ENCODE measurements at places on chromosomes 13 and 19.

DNA sequence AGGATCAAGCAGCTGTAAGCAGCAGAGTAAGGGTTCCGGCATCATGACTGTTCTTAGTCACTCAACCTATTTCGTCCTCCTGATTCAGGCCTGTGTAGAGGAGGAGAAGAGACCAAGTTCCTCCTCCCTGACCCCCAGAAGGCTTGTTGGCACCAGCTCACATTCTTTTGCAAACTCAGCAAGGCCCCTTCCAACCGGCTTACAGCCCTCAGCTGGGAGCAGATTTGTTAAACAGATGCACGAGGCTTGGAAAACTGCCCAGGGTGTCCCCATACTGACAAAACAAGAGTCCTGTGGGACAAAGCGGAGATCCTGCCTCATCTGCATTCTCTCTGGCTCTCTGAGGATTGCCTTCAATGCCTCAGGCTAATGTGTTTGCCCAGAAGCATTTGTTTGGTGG is 113.2 kb upstream of the SOX21 start:
- DNase-seq, result peak; percentile 14

DNA sequence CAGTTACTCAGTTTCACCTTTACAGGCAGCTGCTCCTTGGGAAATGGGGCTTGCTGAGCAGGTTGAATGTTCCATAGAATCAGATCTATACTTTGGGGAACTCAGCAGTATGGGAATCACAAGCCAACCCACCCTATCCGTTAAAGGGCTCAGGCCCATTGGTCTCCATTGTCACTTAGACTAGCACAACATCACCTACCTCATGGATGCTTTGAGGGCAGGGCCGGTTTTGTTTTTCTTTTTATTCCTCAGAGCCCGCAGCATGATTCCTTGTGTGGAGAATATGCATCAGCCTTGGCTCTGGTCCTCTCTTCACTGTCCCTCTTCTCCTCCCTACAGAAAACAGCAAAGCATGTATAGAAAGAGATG is 48.0 kb downstream of the LRCH1 start:
- DNase-seq, result no peak

GRCh38 chr13:46903748-46904147 is 6.9 kb upstream of the HTR2A start:
- no peak for DNase-seq

- no peak for DNase-seq
These were observed 43.2 kb downstream of the SUGT1 start for GRCh38 chr13:52695856-52696255.

DNA sequence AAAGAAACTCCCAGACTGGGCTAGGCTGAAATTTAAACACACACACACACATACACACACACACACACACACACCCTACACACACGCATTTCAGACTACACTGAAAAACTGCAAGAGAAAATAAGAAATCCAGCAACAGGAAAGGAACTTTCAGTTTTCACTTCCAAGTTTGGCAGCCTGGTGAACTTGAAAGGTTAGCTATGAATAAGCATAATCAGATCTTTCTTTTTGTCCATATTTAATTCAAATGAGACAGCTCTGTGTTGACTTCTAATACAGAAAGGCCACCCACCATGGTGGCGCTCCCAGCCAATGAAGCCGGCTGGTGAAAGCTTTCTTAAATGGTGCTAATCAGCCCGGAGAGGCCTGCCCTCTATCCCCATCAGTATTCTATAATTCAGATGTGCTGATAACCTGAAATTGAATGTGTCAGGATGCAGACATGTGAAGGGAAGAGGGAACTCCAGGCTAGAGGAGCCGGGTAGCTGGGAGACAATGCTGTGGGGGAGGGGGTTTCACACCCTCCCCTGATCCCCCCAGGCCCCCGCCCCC is 108.3 kb upstream of the ZNF536 start:
- no peak for DNase-seq

- no peak for DNase-seq
These were observed 16.6 kb downstream of the SIGLEC8 start for GRCh38 chr19:51441410-51442390.

- no peak for DNase-seq
These were observed 10.2 kb downstream of the PPP2R1A start for GRCh38 chr19:52200044-52200443.

GRCh38 chr19:16290692-16291091 is 33.9 kb upstream of the KLF2 start:
- DNase-seq, result no peak

DNA sequence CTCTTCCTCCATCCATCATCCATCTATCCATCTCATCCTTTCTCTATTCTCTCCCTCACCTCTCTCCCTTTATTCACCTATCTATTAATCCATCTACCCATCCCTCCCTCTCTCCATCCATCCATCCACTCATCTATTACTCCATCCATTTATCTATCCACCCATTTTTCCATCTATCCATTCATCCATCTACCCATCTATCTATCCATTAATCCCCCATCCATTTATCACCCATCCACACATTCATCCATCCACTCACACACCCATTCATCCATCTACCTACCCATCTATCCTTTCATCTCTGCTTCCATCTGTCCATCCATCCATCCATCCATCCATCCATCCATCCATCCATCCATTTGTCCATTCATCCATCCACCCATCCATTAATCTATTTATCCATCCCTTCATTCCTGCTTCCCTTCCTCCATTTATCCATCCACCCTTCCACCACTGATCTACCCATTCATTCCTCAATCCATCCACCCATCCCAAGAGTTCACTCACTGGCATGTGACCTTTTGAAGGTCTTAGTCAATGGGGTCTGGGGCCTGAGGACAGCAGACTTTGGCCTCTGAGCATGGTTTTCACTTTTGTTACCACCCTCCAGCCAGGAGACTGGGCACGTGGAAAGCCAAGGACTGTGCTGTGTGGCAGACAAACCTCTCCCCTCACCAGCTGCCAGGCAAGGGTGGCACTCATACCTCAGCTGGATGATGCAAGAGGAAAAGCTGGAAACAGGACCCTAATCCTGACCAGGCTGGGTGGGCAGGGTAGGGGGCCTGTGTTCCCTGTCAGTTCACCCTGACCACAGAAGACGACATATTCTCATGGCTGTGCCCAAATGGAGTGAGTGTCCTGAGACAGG is 126.7 kb downstream of the URI1 start:
- no peak for DNase-seq

DNA sequence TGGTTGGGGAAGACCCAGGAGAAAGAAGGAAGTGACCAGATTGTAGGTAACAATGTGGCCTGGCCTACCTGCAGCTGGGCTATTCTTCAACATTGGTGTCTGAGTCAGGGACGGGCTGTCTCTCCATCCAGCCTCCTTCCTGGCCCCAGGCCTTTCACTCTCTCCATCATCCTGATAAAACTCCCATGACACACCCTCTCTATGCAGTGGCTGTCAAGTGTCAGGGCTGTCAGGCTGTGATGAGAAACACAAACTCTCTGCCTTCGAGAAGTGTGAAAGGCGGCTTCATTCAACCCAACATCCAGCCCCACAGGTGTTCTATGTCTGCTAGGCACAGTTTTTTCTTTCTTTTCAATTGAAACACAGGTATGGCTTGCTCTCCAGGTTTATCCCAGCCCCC is 153.3 kb upstream of the VSTM2B start:
- no peak for DNase-seq
